ENCODE measurements at places on chromosomes 5 and 9.

GRCh38 chr9:107142896-107143603, 140.0 kb upstream of the RAD23B start:
- no peak for DNase-seq

GRCh38 chr9:35074141-35074540, 1.7 kb upstream of the VCP start:
- no peak for DNase-seq

- DNase-seq, result no peak
Measured at GRCh38 chr5:122772446-122772845, 2.4 kb upstream of the SNX2 start.

DNA sequence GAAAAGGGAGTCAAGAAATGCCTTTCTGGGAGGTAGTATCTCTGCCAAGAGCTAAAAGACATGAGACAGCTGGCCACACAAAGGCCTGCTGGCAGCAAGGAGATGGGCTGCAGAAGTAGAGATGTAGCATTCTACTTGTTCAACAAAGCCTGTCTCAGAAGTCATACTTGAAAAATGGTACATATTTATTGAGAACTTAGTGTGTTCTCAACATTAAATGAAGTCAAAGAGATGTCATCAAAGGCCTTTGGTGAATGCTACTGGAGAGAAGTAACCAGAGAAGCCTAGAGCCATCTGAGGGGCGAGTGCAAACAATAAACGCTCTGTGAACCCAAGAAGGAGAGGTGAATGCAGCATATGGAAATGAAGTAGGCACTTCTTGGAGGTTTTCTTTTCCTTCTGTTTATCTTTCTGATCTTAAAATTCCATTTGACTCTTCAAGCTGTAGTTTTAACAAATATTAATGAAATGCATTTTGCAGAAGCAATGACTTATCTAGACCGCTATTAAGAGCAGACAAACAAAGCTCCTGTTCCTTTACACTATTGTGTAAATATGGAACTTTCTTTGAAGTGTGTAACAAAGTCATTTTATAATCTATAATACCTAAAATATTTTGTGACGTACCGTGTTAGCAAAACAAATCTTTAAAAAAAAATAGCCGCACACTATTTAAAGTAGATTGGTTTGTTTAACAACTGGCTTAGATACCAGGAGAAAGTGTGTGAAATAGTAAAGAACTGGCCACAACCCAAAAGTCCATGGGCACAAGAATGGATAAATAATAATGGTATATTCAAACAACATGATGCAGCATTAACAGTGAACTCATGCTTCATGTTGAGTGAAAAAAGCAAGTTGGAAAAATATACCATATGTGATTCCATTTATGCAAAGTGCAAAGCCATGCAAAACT, 70.2 kb downstream of the ZNF608 start:
- DNase-seq, result no peak

DNA sequence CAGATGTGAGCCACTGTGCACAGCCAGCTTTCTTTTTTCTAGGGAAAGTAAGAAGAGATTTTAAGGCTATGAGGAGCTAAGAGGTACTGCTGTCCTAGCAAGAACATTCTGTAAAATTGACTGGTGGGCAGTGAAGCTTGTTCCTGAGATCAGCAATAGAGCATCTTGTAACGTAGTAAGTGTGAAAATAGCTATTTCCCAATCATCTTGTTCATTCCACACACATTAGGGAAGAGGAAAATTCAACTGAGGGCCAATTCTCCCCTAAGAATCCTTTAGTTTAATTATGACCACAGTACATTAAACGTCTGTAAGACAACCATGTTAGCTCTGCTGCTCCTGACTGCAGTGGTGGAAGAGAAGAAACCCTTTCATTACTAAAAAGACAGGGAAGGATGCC, 246.2 kb downstream of the EFNA5 start:
- no peak for DNase-seq

DNA sequence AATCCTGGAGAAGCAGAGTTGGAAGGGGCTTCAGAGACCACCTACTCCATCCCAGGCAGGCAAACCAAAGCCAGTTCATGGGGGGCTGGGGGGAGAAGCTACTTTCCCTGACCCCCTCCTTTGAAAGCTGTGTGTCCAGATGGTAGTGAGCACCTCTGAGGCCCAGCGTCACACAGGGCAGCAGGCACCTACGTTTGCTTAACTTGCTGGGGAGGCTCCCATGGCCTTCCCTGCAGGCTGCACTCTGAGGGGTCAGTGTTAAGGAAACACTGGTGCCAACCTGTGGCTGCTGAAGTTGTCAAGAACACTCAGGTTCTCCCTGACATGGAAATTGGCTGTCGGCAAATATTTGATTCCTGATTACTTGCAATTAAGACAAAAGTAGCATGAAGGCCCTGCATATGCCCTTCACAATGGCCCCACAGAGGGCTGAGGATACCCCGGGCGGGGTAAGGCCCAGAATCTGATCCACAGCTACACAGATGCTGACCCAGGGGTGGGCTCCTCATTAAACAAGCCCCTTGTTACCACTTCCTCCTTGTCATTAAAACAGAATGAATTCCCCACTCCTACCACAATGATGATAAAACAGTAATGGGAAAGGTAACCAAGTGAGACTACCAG, 208.5 kb downstream of the FSTL4 start:
- peak; percentile 33 for DNase-seq

- DNase-seq, result no peak
Measured at GRCh38 chr5:42943931-42944631, 96.0 kb downstream of the ANXA2R start.

GRCh38 chr9:74277532-74277931, 219.6 kb upstream of the RORB start:
- DNase-seq, result no peak
